Psoas muscle (tissue), 8 donors: ENCODE measurements at places on chromosomes 1 and 21. TPM values are rescaled to one million over a fixed set of nuclear protein-coding genes. Genes with fewer than 3 reads are reported as not detected.

The SLC25A34 gene
- total RNA-seq: 48.2 TPM

The CYP4Z1 gene
- total RNA-seq: 1.3 TPM

The ASPM gene
- total RNA-seq: 0.10 TPM

The RIPPLY3 gene
- total RNA-seq: not detected

The ALPL gene
- 1.5 TPM for total RNA-seq

The CTSK gene
- 5.0 TPM for total RNA-seq

The S100A12 gene
- total RNA-seq: 2.8 TPM

The S100A11 gene
- total RNA-seq: 36.7 TPM

The GPR37L1 gene
- not detected for total RNA-seq

The SPRR2F gene
- not detected for total RNA-seq

The KLF17 gene
- total RNA-seq: not detected
